ENCODE measurements at places on chromosomes 7 and 10. TPM values are rescaled to one million over a fixed set of nuclear protein-coding genes. Genes with fewer than 3 reads are reported as not detected.

- DNase-seq: no peak
Observed at GRCh38 chr7:143458263-143458662, 15.0 kb downstream of the TAS2R60 start.

- DNase-seq: peak; percentile 17
Observed at GRCh38 chr10:93591065-93591808, 9.8 kb downstream of the RBP4 start.

The RASA4 gene
- total RNA-seq: 10.5 TPM

The CCDC172 gene
- not detected for total RNA-seq

The PDE6C gene
- total RNA-seq: not detected

- DNase-seq: no peak
Observed at GRCh38 chr7:12066521-12066920, 144.6 kb upstream of the TMEM106B start.

DNA sequence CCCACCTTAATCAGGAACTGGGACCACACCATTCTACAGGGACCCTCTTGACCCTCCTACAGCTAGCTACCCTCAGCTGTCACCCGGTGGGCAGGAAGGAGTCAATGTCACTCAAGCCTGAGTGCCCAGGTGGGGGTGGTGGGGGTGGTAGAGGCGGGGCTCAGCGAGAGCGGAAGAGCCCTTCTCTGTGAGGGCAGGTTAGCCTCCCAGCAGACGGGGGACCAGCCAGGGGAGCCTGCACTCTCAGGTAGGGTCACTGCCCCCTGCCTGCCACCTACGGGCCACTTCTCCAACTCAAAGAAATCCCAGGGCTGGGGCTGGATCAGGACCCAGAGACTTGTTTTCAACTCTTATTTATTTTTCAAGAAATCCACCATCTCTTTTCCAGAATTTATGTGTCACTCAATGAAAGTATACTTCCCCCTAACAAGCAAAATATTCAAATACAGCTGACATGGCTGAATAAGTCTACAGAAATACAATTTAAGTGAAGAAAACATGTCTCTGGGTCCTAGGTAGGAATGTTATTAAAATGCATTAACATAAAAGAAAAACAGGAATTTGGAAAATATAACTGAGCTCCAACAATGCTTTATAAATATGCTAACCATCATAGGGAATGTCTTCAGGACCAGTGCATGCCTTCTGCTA lies 63.4 kb upstream of the DDC start:
- DNase-seq: no peak

The HACD1 gene
- total RNA-seq: 157 TPM

GRCh38 chr7:31102973-31103850 lies 51.1 kb downstream of the ADCYAP1R1 start:
- no peak for DNase-seq

- DNase-seq: no peak
Observed at GRCh38 chr10:28280652-28281051, 22.2 kb downstream of the MPP7 start.

The AQP1 gene
- 225 TPM for total RNA-seq

DNA sequence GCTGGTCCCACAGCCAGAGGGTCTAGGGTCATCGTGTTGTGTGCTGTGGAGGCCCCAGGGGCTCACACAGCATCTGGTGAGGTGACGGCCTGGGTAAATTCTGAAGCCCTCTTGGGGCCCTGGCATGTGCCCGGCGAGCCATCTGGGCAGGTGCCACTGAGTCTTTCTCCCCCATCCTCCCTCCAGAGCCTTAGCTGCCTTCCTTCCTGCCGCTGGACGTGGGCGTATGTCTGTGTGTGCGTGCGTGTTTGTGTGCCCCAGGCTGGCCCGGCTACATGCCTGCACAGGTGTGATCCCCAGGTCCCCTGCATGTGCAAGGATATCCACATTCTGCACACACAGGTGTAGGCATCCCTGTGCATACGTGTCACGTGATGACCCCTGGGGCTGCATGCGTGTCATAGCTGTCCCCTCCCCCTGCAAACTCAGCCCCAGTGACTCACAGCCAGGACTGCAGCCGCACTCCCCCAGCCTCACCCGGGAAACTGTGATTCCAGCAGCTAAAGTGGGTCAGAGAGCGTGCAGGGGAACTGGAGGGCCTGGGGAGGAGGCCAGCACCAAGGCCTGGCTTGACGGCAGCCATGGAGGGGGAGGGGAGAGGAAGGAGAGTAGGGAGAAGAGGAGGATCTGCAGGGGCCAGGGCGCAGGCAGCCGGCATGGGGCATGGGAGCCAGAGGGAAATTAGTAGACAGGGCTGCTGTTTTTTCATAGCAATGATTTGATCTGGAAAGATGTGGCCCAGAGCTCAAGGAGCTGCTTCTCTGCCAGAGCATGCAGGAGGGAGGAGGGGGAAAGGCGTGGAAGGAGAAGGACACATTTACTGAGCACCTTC lies 46.4 kb downstream of the ELFN1 start:
- DNase-seq: peak; percentile 54

DNA sequence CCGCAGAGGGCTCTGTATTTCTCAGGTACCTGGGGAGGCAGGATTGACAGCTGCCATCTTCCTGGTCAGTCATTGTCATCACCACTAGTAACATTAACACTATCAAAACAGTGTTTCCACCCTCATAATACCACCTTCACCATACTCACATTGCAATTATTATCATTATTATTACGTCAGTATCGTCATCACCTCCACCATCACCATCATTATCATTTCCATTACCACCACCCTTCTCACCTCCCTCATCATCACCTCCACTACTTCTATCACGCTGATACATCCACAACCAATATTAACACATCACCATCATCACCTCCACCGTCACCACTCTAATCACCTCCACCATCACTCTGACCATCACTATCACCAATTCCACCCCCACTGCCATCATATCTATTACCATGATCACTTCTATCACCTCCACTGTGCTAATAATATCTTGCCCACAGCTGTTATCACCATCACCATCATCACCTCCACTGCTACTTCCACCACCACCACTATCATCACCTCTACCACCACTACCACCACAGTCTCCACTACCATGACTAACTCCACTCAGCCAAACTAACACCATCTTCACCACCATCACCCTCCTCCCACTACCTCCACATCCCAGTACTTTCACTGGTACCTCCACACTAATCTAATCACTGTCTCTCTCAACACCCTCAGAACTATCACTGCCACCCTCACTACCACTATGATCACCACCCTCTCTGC lies 196.4 kb downstream of the RPS24 start:
- DNase-seq: no peak

GRCh38 chr7:10121631-10122030 lies 852.0 kb upstream of the PHF14 start:
- no peak for DNase-seq

The SLC29A4 gene
- 4.0 TPM for total RNA-seq

The CLCN1 gene
- not detected for total RNA-seq

GRCh38 chr10:101831169-101831811 lies 12.3 kb downstream of the KCNIP2 start:
- DNase-seq: no peak

GRCh38 chr10:117540640-117541404 lies 1.7 kb upstream of the EMX2 start:
- DNase-seq: no peak

The FGL2 gene
- 31.2 TPM for total RNA-seq

GRCh38 chr7:18086165-18087025 lies 58.7 kb upstream of the PRPS1L1 start:
- peak; percentile 74 for DNase-seq

- no peak for DNase-seq
Observed at GRCh38 chr7:15503603-15504290, 58.1 kb downstream of the AGMO start.

DNA sequence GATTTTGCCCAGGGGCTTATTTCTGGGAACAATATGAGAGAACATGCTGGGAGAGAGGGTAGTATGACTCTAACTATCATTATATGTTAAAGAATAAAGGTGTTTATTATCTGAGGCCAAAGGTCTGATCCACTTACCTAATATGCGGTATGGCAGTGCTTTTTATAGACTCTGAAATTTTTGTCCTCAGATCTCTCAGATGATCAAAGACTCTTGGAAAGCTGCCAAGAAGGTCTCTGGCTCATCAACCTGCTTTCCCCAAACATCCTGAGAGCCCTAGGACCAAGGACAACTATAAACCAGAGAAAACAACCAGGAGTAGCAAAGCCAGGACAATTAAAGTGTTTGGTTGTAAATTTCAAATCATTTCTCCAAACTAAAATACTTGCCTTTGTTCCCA lies 255.7 kb upstream of the LRRN3 start:
- DNase-seq: no peak

GRCh38 chr7:101589976-101590662 lies 39.0 kb downstream of the MYL10 start:
- no peak for DNase-seq

- DNase-seq: no peak
Observed at GRCh38 chr10:5447611-5448071, 35.3 kb downstream of the NET1 start.

DNA sequence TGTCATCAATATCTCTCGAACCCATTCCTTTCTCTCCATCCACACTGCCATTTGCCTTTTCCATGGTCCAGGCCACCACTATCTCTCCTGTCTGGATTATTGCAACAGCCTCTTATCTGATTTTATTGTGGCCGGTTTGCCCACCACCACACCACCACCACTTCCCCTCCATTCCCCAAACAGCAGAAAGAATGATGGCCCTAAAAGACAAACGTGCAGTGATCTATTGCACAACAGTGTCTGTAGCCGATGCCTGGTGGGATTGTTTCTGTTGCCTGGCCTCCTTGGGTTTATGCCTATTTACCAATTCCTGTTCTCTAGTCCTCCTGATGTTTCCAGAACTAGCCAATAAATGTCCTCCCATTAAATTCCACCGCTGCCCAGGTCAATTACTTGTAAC lies 10.2 kb upstream of the ST8SIA6 start:
- no peak for DNase-seq

GRCh38 chr10:44258019-44258418 lies 126.9 kb downstream of the CXCL12 start:
- DNase-seq: no peak

GRCh38 chr10:75099952-75100763 lies 11.3 kb upstream of the SAMD8 start:
- DNase-seq: peak; percentile 79

The ZNF722 gene
- not detected for total RNA-seq

- DNase-seq: no peak
Observed at GRCh38 chr7:78198756-78199155, 400.2 kb downstream of the PHTF2 start.

The PTPRZ1 gene
- total RNA-seq: 1.9 TPM

DNA sequence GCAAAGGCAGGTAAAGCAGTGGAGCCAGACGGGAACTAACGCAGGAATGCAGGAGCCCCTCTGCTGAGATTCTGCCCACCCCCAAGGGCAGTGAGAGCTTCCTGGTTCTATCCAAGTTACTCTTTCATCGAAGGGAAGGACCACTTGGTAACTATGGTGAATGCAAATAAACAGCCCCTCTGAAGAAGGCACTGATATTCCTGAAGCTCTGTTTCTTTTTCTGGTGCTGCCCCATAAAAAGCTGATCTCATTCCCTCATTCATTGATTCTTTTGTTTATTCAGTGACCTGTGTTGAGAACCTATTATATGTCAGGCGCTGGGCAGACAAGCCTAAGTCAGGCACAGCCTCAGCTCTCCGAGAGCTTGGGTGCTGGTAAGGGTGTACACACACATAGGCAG lies 217.3 kb downstream of the SNX10 start:
- DNase-seq: no peak

The CYP26C1 gene
- not detected for total RNA-seq

The SLC13A4 gene
- not detected for total RNA-seq

The ODAD2 gene
- not detected for total RNA-seq

- no peak for DNase-seq
Observed at GRCh38 chr10:51667678-51668335, 31.6 kb downstream of the CSTF2T start.

The DGKI gene
- total RNA-seq: 10.2 TPM

DNA sequence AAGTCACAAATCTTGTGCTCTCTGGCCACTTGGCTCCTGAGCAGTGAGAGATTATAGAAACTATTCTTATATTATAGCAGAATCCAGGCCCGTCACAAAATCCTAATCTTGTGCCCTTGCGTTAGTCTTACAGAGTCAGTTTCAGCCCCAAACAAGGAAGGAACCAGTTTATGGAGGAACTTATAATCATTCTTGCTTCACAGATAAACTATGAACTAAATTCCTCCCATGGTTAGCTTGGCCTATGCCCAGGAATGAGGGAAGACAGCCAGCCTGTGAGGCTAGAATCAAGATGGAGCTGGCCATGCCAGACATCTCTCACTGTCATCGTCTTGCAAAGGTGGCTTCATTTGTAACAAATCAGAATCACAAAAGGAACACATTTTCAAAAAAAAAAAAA lies 199.7 kb upstream of the PITRM1 start:
- DNase-seq: no peak

- DNase-seq: no peak
Observed at GRCh38 chr10:104183682-104184081, 48.5 kb downstream of the CFAP43 start.

DNA sequence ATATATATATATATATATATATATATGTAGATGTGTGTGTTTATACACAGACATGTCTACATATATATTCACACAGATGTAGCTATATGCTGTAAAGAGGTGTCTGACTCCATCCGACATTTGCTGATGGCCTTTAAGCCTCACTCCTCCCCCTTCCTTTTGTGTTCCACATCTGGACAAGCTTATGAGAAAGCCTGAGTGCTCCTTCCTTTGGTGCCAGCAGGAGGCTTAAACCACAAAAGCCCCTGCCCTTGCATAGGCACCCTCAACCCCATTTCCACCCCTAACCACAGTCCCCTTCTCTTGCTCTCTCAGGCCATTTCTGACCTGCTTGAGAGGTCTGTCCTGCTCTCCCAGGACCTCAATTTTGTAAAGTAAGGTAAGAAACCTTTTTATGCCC lies 98.7 kb downstream of the SVOPL start:
- no peak for DNase-seq

The GNGT1 gene
- not detected for total RNA-seq

The SMKR1 gene
- not detected for total RNA-seq

- DNase-seq: no peak
Observed at GRCh38 chr10:44009891-44010632, 361.4 kb upstream of the ZNF32 start.

DNA sequence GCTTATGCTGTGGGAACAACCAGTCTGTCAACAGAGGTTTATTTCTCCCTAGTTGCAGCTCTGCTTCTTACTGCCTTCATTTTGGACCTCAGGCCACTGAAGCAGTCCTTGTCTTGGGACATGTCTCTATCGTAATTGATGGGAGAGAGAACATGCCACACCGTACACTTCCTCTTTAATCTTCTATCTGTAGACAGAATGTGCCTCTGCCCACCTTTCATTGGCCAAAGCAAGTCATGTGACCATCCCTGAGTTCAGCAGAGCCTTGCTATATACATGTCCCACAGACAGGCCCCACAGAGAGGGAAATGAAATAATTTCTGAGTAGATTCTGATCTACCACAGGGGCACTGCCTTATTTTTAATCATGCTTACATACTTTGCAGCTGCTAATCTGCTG lies 98.0 kb downstream of the KCND2 start:
- no peak for DNase-seq

The TMEM229A gene
- 0.22 TPM for total RNA-seq
